Smooth muscle cell of trachea (primary cell): ENCODE measurements at places on chromosomes 11 and 22. TPM values are rescaled to one million over a fixed set of nuclear protein-coding genes. Genes with fewer than 3 reads are reported as not detected.

PDGFD gene
- total RNA-seq: 0.15 and 0.50 TPM in 2 replicates

OR51I1 gene
- total RNA-seq: not detected in 2 replicates

CD3G gene
- not detected in 2 replicates for total RNA-seq

TYR gene
- total RNA-seq: not detected in 2 replicates

NLRP14 gene
- 0.17 and 0.29 TPM in 2 replicates for total RNA-seq

EHD1 gene
- total RNA-seq: 87.1 and 151 TPM in 2 replicates

INS gene
- not detected in 2 replicates for total RNA-seq

MS4A2 gene
- not detected in 2 replicates for total RNA-seq

MAPK1 gene
- 62.0 and 91.5 TPM in 2 replicates for total RNA-seq

UEVLD gene
- total RNA-seq: 28.9 and 34.0 TPM in 2 replicates

TMEM184B gene
- 45.8 and 56.6 TPM in 2 replicates for total RNA-seq

CRYBB2 gene
- not detected in 2 replicates for total RNA-seq

PANX3 gene
- total RNA-seq: not detected in 2 replicates

NXPE4 gene
- not detected in 2 replicates for total RNA-seq

BIRC3 gene
- 0.44 and 2.0 TPM in 2 replicates for total RNA-seq

PTPRJ gene
- 5.5 and 7.3 TPM in 2 replicates for total RNA-seq

HBE1 gene
- total RNA-seq: 0.29 and 0.33 TPM in 2 replicates

FXYD2 gene
- total RNA-seq: 0.33 and 0.44 TPM in 2 replicates

MMP8 gene
- under 0.01 and 0.33 TPM in 2 replicates for total RNA-seq
